Activated naive CD4-positive, alpha-beta T cell treated with anti-CD3 and anti-CD28 coated beads for 36 hours (primary cell): ENCODE measurements at places on chromosomes 12 and 14.
A peak's percentile ranks its signal among the peaks of the same experiment; 100 is the strongest.

DNA sequence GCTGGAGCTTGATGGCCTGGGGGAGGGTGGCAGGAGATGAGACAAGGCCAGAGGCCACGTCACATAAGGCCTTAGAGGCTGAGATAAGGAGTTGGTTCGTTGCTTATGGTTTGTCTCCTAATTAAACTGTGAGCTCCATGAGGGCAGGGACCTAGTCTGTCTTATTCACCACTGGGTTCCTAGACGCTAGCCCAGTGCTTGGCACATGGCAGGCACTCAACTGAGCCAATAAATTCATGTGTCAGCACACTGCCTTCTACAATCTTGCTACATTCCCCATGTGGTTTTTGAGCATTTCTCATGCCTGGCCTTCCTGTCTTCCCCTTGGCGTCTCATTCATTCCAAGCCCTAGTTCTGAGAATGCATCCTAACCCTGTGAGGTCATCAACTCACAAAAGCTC lies 92.5 kb upstream of the MED13L start:
- no peak for DNase-seq

GRCh38 chr12:8947737-8948136 lies 1.7 kb downstream of the M6PR start:
- DNase-seq = no peak

- DNase-seq = no peak
Measured at GRCh38 chr12:63826006-63826585, 18.4 kb upstream of the SRGAP1 start.

DNA sequence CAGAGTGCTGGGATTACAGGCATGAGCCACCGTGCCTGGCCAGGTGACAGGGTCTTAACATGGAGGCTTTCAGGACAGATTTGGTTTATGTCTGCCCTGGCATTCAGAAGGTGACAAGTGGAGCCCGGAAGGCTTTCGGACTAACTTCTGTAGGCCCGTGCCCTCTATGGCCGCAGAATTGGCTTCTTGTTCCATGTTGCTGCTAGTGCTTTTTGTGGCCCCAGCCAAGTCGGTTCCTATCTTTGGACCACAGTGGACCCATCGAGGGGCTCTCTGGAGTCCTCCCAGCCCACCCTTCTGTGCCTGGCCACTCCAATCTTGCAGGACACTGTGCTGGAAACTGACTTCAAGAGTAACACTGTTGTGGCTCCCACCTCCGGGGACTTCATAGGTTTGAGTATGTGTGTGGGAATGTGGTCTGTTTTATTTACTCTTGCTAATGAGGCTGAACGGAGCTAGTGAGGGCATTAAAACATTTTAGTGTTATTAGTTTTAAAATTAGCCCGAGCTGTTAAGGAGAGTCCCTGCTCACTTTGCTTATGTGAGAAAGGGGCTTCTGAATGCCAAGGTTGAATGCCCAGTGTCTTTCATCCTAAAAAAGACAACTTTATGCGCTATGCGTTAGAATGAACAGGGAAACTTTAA lies 245.9 kb downstream of the CACNA1C start:
- DNase-seq = no peak

GRCh38 chr14:61109288-61109687 lies 128.2 kb downstream of the SLC38A6 start:
- DNase-seq = no peak

GRCh38 chr12:32918890-32919801 lies 22.6 kb upstream of the PKP2 start:
- peak; percentile 8 for DNase-seq

GRCh38 chr12:67740711-67741110 lies 92.2 kb downstream of the DYRK2 start:
- DNase-seq = no peak

DNA sequence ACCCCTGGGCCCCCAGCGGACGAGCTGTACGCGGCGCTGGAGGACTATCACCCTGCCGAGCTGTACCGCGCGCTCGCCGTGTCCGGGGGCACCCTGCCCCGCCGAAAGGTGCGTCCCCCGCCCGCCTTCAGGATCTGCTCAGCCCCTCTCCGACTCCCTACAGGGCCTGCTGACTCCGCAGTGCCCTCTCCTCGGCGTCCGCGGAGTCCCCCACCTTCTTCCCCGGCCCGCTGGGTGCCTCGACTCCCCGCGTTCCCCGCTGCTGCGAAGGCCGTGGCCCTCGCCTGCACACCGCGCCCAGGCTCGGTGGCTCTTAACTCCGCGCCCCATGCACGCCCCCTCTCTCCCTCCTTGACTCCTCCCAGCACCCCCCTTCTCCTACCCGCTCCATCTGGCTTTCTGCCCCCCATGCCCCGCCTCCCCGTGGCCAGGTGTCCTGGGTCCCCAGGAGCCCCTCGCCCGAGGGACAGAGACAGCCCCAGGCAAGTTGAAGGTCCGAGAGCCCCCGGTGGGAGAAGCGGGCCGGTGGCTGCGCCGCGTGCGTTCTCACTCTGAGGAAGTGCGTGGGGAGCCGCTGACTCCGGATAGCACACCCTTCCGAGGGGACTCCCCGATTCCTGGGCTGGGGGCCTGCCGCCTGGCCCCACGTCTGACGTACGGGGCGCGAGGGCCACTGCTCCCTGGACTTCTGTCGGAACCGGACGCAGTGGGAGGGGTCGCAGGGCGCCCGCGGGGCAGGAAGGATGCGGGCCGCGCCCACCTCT lies 594 bp downstream of the TAMALIN start:
- DNase-seq = peak; percentile 54

DNA sequence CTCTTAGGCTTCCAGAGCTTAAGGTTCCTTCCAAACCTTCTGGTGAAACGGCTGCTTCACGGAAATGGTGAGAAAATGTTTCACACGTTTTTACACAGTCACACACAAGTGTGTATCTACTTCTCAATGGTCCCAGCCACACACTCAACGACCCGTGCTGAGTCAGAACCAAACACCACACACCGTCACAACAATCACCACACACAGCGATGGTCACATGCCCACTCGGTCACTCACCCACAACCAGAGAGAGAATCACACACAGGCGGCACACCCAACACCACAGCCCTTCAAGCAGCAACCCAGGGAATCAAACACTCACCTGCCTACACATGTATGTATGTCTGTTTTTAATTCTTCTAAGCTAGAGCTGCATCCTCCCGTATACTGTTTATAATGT lies 12.6 kb upstream of the PLEKHD1 start:
- DNase-seq = no peak

GRCh38 chr14:22047115-22047514 lies 373.5 kb upstream of the OR4E1 start:
- DNase-seq = peak; percentile 56

DNA sequence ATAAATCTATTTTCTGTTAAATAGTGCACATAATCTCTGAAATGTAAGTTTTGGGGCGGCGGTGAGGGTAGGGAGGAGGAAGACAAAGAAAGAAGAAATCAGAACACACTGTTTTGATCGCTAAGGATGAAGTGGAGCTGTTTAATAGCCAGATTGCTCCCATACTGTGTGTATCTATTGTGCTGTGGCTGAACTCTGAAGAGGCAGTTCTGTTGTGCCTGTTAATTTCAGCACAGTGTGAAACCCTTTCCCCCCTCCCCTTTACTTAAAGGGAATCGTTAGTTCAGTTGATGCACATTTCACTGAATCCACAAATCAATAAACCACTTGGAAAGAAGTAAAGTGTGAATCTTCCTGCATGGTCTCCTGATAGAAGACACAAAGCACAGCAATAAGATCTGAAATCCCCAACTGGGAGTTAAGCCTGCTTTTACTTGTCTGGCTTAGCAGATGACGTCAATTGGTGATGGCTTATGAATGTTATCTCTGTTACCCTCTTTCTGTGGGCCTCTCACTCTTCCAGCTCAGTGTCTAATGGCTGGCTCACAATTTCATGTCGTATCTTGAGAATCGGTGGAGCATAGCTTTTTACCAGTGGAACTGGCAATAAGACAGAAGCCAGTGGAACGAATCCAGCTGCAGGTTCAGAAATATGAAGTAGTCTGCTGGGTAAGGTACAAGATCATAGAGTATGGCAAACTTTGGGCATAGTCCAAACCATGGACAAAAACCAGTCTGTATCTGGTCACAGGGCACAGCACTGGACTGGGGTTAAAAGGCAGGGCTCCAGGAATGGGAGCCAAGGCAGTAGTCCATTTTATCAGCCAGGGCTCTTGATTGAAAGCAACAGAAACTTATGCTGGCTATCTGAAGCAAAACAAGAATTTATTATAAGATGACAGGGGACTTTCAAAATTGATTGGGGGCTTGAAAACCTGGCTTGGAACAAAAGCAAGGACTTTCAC lies 413.5 kb upstream of the SEL1L start:
- no peak for DNase-seq

DNA sequence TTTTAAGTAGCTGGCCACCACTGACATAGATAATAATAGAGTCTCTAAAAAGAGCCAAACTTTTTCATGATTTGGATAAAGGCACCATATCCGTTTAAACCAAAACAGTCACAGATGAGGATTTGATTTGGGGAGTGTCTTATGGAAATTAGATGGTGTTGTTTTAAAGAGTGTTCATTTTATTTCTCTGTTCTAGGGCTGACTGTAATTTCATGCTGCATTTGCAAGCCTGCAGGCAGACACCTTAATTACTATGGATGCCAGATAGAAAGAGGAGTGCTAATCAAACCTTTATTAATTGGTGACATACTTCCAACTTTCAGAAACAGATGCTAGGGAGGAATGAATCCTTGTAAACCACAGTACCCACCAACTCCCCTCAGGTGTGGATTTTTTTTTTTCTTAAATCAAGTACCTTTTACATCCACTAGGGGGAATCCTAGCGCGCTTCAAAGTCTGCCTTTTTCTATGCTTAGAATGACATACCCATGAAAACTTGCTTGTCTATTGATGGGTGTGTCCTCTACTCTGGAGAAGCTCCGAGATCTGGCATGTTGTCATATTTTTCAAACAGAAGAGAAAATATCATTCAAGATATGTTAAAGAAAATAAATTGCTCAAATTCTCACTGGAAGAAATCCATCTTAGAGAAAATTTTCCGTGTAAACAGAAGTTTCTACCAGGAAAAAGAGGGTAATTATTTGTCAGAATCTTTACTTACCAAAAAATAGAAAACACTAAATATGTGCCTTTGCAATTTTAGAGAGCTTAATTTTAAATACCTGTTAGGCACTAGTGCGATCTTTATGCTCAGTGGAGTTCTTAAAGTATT lies 14.2 kb upstream of the PLXNC1 start:
- peak; percentile 53 for DNase-seq

GRCh38 chr14:47857646-47858045 lies 182.2 kb upstream of the MDGA2 start:
- no peak for DNase-seq

GRCh38 chr12:69900720-69901131 lies 75.7 kb downstream of the MYRFL start:
- peak; percentile 81 for DNase-seq

DNA sequence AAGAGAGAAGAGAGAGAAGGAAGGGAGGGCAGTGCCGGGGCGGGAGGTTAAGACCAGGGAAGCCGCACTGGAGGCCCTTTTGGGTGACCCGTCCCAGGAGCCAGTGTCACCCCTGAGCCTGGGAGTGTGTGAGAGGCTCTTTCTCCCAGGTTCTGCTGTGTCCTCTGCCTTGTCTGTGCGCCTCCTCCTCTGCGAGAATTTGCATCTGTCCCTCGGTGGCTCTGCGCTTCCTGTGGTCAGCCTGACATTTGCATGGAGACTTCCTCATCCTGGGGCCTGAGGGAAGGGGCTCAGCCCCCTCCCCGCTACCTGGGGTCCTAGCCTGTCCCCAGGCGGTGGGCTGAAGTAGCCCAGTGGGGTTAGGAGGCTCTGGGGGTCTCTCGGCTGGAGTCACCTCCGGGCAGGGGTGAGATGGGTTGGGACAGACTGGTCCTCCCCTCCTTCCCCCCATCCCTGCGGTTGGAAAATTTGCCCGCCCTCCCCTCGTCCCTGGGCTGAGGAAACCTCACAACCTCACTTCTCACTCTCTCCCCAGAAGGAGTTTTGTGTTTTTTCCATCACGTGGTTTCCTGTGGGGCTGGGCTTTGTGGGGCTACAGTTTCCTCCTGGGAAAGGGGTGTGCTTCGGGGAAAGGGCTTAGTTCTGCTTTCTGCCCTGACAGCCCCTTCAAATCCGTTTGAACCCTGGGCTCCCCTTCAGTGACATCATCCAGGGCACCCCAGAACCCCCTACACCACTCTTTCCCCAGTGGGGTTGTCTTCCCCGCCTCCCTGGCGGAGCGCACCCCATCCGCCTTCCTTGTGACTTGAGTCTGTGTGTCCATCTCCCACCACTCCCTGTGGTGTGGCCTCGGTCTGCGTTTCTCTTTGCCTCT lies 2.5 kb downstream of the PTPN6 start:
- peak; percentile 87 for DNase-seq

DNA sequence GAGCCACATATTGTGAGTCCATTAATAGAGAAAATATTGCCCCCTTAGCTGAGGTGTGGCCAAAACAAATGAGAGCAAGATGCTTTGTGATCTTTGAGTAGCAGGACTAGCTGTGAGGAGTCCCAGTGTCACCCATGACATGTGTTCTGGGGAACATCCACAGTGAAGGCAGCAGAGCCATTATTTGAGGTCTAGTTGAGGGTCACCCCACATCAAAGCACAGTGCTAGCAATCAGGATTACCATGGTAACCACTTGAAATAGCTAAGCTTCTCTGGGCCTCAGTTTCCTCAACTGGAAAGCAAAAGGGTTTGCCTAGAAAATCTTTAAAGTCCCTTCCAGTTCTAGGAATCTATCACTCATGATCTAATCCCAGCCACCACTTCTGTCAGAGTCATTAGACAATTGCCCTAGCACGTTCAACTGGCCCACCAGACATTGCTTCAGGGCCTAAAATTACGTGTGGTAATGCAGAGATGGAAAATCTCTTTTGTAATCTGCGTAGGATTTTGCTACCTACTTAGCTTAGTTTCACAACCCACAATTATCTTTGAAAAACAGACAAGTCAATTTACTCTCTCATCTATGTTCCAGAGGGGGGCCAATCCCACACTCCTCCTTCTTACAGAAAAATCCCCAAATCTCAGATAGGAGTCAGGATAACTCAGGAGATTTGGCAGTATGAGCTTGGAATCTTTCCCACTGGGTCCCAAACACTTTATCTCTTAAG lies 251.2 kb upstream of the EGLN3 start:
- DNase-seq = no peak

GRCh38 chr12:128871516-128871892 lies 18.2 kb downstream of the GLT1D1 start:
- no peak for DNase-seq

GRCh38 chr12:52526511-52526951 lies 6.3 kb upstream of the KRT5 start:
- no peak for DNase-seq
